ENCODE measurements at places on chromosomes 5 and 9. TPM values are rescaled to one million over a fixed set of nuclear protein-coding genes. Genes with fewer than 3 reads are reported as not detected.

Gene MUSK
- total RNA-seq = not detected

Gene PCDHGB5
- 13.2 TPM for total RNA-seq

Gene MED7
- 17.3 TPM for total RNA-seq

Gene REEP2
- 4.5 TPM for total RNA-seq
